T-helper 2 cell (primary cell): ENCODE measurements at places on chromosomes 1 and 21.

DNA sequence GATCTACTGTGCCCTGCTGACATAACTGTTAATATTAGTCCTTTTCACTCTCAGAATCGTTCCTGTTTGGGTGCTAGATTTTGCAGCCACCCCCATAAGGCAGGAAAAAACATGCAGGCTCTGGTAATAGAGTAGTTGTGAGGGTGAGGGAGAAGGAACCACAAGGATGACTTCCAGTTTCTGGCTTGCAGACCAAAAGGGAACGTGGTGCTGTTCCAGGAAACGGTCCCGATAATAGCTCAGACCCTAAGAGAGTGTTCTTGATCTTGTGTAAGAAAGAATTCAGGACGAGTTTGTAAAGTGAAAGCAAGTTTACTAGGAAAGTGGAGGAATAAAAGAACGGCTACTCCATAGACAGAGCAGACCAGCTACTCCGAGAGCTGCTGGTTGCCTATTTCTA, 50.7 kb upstream of the RHOU start:
- DNase-seq, result no peak

DNA sequence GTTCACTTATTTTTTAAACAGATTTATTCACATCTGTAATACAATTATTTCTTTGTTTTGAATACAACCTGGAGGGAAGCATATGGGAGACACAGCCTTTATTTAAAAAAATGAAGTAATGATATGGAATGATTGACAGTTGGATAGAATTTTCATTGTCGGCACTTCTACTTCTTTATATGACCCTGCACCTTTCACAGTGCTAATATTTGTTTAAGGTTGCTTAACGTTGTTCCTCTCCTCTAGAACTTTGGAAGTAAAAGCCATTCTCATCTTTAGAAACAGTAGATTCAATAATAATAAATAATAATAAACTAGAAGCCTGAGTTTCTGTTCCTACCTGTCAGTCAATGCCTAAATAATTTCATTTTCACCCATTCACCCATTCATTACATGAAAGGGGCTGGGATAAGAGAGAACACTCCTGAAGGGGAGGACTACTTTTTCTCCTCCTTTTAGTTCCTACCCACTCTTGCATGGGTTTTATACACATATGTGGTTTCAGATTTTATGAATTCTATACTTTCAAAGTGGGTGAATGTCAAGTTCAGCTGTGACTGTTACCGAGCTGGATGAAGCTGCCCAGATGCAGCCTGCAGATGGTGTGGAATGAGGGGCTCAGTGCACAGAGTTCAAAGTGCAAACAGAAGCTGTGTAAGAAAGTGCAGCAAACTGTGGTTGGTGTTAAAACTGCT, 9.4 kb downstream of the RUNX1 start:
- no peak for DNase-seq

- no peak for DNase-seq
Observed at GRCh38 chr1:51506537-51506936, 12.5 kb downstream of the EPS15 start.

GRCh38 chr1:203751051-203751450, 13.9 kb upstream of the LAX1 start:
- DNase-seq, result no peak
